ENCODE measurements at places on chromosomes 11 and 22.
A peak's percentile ranks its signal among the peaks of the same experiment; 100 is the strongest.

DNA sequence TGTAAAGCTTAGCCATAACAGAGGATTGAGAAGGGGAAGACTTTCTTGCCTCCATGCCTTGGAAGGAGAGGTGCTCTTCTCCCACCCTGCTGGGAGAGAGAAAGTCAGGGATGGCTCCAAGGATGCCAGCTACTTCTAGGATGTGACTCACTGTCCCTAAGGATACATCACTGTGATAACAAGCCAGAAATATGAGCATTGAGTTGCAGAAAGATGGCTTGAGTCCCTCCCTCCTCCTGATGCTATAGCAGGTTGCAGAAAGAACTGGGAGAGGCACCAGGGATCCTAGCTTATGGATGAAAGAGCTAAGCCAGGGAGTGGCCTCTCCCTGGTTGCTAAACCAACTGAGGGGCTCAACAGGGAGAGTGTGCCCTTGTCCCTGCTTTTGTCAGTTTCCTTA is 27.8 kb upstream of the FJX1 start:
- no peak for DNase-seq

- DNase-seq, result no peak
Observed at GRCh38 chr22:46104170-46104880, 46.0 kb upstream of the PPARA start.

DNA sequence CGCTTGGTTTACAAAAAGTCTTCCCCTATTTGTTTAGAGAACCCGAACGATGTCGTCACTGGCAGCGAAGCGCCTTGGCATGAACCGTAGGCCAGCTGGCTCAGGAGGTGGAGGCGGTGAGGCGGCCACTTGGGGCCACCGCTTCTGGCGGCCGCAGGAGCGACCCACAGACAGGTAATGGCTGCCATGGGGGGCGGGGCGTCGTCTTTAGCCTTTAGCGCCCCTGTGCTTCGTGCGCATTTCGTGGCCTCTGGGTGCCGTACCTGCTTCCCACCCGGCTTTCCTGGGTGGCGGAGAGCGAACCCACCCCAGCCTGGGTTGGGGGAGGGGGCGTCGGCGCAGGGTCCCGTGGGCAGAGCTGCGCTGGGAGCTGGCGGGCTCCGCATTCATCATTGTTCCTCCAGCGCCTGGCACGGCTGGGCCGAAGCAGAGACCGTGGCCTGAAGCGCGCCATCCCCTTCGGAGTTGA is 469 bp upstream of the OSBP2 start:
- DNase-seq, result peak; percentile 22

- no peak for DNase-seq
Observed at GRCh38 chr11:86765203-86765602, 35.1 kb upstream of the PRSS23 start.

DNA sequence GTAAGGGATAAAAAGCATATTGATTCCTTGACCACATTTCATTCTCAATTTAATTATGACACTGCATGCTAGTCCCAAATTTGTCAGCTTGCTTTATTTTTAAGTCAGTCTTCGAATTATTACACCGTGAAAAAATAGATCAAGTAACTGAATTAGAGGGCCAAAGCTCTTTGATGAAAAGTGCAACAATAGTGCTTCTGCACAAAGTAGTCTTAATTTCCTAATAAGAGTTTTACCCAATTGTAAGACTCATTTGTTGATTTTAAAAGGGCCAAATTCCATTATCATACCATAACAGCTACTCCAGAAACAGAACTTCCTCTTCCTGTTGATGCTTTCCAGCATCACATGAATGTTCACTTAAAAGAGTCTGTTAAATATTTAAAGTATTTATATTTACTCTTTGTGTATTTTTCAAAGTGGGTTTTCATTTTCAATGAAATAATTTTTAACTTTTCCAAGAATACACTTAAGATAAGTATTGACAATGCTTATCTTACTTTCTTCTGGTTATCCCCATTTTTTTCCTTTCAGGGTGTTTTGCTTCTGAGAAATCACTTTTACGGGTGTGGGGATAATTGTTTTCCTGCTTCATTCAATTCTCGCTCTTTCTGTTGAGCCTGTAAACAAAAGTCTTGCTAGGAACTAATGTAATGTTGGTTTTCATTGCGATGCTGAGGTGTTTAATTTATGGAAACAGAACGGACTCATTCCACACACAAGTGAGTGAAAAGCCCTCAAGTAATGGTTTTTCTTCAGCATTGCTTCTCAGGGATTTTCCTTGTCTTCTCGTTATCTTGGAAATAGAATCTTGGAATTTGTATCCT is 2.1 kb downstream of the ARHGEF12 start:
- no peak for DNase-seq

DNA sequence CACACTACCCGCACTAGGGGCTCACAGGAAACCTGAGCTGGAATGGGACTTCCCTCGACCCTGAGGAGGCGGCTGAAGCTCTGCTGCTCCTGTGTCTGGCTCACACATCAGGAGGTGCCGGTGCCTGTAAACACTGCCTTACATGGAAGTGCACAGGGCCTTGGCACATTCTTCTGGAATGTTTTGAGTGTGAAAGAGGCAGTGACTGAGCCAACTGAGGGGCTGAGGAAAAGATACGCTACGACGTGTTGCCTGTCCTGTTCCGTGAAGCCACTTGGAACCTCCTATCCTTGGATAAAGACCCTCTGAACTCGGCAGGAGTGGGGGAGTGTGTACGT is 10.5 kb downstream of the TXN2 start:
- DNase-seq, result no peak

- DNase-seq, result no peak
Observed at GRCh38 chr11:12271826-12272366, 105.5 kb upstream of the PARVA start.

GRCh38 chr11:64711956-64712362 is 11.0 kb downstream of the NRXN2 start:
- DNase-seq, result no peak

DNA sequence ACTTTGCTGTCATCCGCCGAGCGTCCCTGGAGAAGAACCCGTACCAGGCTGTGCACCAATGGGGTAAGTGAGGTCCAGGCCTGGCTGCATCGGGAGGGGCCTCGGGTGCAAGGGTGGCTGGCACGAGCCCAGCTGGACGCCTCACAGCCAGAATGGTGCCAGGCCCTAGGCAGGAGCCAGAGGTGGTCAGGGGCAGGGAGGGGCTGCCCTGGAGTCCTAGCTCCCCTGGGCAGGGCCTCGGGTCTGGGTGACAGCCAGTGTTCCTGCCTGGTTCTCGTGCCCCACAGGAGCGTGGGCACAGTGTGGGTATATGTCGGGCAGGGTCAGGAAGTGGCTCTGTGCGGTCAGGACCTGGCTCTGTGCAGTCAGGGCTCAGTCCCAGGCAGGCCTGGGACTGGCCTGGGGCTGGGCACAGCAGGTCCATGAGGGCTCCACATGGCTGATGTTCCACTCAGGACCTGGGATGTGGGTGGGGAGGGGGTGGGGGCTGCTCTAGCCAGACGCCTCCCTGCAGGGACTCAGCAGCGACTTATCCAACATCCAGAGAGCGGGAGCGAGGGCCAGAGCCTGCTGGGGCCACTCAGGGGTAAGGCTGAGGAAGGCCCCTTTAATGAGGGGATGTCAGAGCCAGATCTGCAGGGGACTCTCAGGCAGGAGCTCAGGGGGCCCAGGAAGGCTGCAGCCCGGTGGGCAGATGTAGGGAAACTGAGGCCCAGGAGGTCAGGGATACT is 1.2 kb downstream of the TSPAN32 start:
- no peak for DNase-seq

DNA sequence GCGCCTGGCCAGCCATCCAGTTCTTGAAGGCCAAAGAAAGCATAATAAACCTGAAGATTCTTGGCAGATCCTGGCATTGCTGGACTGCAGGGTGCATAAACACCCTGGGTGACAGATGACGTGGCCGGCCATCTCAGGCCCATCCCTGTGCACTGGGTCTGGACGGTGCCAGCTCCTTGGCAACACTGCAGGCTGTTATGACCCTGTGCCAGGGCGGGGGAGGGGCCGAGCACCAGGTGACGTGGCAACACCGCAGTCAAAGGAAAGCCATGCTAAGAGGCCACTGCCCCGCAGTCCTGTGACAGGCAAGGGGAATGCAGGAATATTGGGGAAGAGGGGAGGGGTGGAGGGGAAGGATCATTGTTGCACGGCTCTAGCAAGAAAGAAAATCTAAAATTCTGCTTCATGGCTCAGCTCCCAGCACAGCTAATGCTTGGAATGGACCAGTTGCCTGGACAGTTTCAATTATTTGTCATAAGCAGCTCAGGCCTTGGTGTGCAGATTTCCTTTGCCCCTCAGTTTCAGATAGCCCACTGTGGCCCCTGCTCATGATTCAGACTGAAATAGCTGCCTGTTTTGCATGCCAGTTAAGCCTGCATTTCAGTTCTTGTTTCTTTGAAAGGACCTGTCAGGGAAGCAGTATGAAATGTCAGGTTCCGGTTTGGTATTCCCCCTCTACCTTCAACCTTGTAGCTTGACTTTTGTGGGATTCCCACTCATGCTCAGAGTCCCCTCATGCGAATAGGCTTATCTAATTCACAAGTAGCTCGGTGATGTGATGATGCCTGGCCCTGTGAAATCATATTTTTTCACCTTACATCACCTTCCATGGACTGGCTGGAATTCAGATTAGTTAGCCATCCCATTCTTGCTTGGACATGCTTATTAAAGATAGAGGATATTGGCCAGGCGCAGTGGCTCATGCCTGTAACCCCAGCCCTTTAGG is 29.7 kb upstream of the DDX6 start:
- DNase-seq, result no peak

- no peak for DNase-seq
Observed at GRCh38 chr11:32888805-32889204, 3.8 kb upstream of the QSER1 start.

DNA sequence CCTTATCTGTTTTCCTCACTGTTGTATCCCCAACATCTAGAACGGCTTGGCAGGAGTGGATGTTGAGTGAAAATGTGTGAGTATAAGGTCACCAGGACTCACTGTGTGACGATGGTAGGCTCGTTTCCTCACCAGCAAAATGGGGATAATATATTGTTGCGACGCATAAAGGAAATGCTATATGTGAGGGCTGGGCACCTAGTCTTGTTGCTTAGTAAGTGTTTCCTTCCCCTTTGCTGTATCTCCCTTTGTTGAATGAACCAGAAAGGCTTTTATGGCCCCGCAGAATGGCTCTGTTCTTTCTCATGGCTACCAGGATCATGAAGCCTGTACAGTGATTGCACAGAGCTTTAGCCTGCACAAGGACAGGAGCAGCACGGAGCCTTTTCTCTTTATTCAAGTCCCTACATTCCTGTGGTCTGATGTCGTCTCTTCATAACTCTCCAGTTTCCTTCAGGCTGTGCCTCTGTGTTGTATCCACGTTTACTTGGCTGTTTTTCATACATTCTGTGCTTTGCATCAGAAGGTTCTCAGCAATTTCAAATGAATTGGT is 5.4 kb downstream of the TNRC6B start:
- DNase-seq, result no peak

- no peak for DNase-seq
Observed at GRCh38 chr11:2651054-2651617, 48.7 kb downstream of the KCNQ1OT1 start.

DNA sequence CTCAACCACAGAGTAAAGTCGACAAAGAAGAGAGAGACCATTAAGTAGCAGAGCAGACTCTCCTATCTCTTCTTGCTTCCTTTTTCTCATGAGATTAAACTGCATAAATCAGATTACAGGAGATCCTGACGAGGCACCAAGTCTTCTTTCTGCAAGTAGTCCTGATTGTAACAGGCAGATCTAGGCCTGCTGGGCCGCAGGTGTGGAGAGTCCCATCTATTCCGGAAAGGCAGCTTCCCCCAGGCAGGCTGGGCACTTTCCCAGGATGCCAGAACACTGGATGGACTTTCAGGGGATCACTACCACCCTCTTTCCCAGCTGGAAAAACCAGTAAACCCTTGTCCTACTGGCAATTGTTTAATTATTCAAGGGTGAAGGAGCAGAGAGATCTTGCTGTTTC is 173.0 kb upstream of the CADM1 start:
- DNase-seq, result no peak

GRCh38 chr22:24763872-24764485 is 10.5 kb downstream of the PIWIL3 start:
- no peak for DNase-seq

DNA sequence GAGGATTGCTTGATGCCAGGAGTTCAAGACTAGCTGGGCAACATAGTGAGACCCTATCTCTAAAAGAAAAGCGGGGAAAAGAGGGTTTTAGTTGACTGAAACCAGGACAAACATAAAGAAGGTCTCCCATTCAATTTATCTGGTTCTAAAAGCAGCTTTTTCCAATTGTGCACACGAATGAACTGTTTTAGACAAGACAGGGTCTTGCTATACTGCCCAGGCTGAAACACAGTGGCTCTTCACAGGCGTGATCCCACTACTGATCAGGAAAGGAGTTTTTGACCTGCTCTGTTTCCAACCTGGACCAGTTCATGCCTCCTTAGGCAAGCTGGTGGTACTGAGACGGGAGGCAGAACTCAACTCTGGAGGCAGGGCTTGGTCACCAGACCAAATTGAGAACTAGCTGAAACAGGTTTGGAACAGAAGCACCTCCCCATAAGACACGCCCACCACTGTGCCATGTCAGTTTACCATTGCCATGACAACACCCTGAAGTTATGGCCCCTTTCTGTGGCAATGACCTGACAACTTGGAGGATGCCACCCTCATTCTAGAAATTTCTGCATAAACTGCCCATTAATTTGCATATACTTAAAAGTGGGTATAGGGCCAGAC is 2.8 kb upstream of the NUCB2 start:
- no peak for DNase-seq

GRCh38 chr11:33608386-33608785 is 92.2 kb downstream of the C11orf91 start:
- DNase-seq, result no peak

DNA sequence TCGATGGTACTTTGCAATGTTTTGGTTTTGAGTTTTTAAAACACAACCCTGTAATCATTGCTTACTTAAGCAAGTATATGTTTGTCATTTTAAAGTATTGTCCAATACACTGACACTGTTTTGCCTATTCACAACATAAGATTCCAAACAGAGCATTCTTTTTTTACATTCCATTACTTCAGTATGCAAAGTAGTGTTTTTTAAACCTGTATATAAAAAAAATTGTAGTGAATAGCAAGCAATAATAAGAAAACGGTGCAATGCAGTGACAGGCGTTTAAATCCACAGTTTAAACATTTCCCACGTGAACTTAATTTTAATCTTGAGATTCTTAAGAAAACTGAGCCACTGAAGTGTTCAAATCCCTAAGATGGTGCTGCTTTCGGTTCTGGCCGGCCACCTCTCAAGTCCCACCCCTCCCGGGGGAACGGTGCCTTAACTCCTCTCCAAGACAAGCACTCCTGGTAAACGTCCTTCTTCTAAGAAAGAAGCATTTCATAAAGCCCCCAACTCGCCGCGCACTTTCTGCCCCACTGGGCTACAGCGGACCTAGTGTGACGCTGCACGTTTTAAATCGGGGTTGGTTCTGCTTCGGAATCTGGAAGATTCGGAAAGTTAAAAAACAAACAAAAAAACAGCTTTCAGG is 2.9 kb downstream of the PGR start:
- DNase-seq, result no peak

Data from stimulated activated CD8-positive, alpha-beta memory T cell treated with anti-CD3 and anti-CD28 coated beads, Interleukin-7, amount 100 ng/mL, for 1 hour (primary cell).